ENCODE measurements at places on chromosomes 12 and 14.

- DNase-seq = no peak
These were observed 32.9 kb downstream of the LGR5 start for GRCh38 chr12:71472441-71472911.

- no peak for DNase-seq
These were observed 17.0 kb upstream of the BCL7A start for GRCh38 chr12:122004633-122005071.

GRCh38 chr12:107225635-107226034 lies 132.3 kb upstream of the CRY1 start:
- DNase-seq = no peak

GRCh38 chr12:125259178-125259867 lies 194.1 kb downstream of the AACS start:
- DNase-seq = no peak

DNA sequence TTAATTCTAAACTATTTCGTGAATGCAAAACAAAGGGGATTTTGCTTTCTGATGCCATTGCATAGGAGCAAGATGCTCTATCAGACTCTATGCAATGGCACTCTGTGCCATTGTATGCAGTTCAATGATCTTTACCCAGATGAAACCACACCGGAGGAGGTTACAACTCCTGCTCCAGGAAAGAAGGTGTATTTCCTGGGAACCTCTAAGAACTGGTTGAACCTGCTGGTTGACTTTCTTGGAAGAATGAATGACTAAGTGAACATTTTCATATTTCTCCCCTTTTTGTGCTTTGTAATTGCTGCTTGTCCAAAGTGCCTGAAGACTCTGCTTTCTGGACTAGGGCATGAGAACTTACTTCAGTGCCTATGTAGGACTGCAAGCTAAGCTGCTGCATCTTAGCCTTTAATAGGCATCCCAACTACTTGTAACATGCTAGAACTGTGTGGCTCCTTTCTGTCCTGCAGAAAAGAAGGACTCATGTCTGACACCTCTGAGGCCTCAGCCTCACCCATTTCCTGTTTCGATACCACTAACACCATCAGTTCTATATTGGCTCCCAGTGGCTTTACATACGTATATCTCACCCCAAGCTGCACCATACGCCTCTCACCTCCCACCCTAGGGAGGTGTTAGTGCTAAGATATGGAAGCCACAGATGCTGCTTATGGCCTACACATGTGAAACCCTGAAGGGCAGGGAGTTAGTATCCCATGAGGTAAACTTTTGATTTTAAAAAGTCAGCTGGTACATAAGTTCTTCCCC lies 193.5 kb upstream of the CNOT2 start:
- DNase-seq = no peak

DNA sequence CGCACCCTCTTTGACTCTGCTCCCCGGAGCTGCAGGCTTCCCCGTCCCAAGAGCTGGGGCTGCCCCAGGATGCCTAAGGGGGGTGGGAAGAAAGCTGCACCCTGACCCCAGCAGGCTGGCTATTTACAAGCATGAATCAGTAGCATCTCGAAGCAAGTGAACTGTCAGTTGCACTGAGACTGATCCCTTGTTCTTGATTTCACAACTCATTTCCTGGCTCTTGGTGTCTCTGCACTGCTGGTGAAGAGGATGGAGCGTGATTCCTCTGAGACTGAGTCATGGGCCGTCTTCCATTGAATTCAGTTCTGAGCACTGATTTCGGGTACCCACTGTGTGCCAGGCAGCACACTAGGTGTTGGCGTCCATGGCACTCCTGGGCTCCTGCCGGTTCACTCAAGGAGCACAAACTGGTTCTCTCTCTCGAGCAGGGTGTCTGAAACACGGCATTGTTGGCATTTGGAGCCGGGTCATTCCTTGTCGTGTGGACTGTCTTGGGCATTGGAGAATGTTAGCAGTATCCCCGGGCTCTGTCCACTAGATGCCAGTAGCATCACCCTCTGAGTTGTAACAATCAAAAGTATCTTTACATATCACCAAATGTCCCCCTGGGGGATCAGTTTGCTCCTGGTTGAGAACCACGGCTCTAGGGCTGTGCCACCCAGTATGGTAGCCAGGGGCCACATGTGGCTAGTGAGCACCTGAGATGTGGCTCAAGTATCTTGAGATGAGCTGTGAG lies 86.9 kb downstream of the RIN3 start:
- no peak for DNase-seq

GRCh38 chr12:124648710-124649384 lies 81.4 kb upstream of the NCOR2 start:
- DNase-seq = no peak

DNA sequence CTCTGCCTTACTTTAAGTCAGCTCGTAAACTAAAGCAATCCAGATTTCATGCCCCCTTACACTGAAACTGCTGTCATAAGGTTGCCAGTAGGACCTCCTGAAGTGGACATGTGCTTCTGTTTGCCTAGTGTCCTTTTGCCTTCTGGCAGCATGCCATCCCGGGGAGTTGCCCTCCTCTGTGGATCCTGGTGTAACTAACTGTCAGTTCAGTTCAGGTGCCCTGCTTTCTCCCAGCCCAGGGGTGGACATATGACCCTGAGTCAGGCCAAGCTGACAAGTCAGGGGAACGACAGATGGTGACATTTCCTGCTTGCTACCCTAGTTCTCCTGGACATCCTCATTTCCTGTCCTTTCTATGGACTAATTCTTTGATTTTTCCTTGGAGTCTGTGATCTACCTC lies 25.6 kb downstream of the AKAP6 start:
- no peak for DNase-seq

DNA sequence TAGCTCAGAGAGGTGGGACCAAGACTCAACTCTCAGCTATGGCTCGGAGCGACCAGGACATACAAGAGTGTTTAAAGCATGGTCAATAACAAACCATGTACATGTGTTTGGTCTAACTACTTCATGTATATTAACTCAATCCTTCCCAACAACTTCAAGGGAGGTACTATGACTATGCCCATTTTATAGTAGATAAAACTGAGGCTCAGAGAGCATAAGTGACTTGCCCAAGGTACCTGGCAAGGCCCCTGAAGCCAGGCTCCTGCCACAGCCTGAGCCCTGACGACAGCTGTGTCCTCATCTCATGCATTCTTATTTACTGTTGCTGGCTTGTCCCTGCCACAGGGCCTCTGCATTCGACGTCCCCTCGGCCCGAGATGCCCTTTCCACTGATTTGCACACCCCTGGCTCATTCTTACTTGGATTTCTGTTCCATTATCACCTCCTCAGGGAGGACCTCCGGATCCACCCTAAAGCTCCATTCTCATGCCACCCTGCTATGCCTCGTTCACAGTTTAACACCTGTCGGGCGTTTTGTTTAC lies 2.6 kb downstream of the TESC start:
- DNase-seq = no peak

DNA sequence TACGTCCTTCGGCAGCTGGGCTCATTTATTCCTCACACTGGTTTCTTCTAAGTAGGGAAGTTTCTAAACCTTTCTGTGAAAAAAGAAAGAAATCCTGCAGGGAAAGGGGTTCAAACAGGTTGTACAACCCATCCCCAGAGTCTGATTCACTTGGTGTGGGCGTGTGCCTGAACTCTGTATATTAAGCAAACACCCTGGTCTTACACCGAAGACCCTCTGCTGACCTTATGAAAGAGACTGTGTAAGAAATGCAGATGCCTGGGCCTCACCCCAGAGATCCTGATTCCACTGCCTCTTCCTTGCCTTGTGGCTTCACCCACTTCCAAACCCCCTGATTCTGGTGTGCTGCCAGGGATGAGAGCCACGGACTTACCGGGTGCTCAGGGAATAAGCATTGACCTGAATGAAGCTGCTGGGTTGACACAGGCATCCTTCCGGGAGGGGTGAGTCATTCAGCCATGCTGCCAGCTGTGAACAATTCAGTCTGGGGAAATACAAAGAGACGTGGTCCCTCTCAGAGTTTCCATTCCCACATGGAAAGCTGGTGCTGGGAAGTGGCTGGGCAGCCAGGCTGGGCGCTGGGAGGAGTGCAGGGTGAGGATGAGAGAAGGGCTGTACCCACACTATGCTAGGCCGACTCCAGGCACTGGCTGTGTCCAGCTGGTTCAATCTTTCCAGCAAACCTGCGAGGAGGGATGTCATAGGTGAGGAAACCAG lies 26.5 kb upstream of the ACTN1 start:
- no peak for DNase-seq

- DNase-seq = no peak
These were observed 185.2 kb downstream of the SLC2A13 start for GRCh38 chr12:39920647-39921046.

DNA sequence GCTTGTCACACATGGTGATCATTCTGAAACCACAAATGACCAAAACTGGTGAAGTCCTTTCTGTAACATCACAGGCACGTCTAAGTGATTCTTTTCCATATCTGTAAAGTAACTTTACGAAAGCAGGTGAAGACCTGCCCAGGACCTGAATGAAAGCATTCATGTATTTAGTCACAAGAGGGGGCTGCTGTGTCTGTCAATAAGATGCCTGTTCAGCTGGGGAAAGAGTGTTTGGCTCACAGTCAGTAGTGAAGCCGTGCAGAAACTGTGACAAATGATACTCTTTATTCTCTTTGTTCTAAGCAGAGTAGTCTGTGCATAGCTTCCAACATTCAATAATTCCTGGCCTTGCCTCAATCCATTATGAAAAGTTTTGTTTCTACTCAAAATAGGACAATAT lies 373.5 kb upstream of the OR4E1 start:
- no peak for DNase-seq

DNA sequence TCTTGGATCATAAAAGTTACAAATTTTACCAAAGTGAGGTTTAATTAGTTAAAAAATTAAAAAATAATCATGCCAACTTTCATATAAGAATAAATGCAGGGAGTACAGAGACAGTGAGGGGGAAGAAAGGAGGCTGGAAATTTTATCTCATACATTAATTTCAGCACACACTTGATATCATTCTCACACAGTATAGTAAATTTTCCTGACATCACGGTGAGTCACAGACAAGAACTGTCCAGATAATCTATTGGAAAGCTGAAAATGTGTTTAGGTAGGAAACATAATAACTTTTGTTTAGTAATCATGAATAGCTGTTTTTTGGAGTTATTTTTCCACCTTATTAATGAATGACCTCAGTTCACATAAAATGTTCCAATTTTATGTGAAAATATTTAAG lies 1204.8 kb downstream of the GALC start:
- DNase-seq = no peak

GRCh38 chr12:73612551-73612950 lies 925.1 kb upstream of the ATXN7L3B start:
- DNase-seq = no peak

- no peak for DNase-seq
These were observed 59.8 kb downstream of the CNTN1 start for GRCh38 chr12:40752011-40752410.

DNA sequence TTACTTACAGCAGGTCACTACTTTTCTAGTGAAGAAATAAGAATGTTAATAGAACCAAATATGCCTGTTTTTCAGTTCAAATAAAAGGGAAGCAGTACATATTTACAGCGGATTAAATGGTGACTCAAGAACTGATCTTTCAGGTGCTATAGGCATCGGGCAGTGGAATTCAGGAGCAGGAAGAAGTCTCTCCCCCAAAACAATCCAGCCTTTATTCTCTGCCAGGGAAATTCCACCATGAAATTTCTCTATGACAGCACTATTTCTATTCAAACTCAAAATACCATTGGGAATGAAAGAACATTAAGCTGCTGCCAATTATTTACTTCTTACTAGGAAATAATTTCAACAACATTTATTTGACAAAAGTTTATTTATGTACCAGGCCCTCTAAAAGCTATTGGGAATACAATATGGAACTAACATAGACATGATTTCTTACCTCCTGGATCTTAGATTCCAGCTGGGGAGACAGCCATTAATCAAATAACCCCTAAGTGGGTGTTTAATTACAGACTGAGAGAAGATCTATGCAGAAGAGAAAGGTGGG lies 60.3 kb upstream of the KRR1 start:
- DNase-seq = no peak

- no peak for DNase-seq
These were observed 80.4 kb downstream of the PITPNM2 start for GRCh38 chr12:123070267-123071081.

DNA sequence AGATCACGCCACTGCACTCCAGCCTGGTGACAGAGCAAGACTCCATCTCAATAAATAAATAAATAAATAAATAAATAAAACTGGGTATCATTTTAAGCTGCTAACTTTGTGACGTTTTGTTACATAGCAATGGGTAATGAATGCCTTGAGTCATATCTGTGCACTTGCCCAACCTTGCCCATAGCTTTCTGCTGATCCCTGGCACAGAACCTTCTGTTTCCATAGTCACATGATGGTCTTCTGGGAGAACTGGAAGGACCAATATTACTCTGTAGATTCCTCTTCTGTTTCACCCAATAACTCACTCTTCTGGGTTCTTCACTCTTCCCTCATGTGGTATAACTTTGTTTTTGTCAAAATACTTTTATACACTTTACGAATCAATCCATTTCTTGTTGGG lies 140.8 kb downstream of the SCARB1 start:
- DNase-seq = no peak

GRCh38 chr12:101889211-101889752 lies 11.9 kb downstream of the DRAM1 start:
- DNase-seq = no peak

DNA sequence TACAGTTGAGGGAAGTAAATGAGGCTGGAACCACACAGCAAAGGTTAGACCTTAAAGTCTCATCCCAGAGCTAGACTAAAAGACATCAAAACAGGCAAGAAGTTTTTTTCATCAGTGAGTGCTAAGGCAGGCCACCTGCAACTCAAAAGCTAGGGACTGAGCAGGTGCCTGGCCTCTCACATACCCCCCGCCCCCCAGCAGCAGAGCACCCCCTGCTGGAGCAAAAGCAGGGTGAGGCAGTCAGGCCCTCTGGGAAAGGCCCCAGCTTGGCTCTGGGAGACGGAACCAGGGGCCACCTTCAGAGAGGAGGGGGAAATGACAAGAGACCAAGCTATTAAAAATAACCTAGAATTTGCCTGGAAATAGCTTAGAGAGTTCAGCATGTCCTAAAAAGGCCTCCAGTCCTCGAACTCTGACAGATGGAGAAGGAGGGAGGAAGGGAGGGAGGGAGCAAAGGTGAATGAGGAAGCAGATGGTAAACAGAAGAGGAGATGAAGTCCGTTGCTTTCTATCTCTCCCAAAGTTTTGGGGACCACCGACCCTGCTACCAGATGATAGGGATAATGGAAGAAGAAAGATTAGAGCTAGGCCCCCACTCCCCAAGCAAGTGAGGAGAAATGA lies 1.8 kb downstream of the ITGA7 start:
- DNase-seq = no peak

GRCh38 chr12:103415681-103416080 lies 80.1 kb downstream of the C12orf42 start:
- DNase-seq = no peak

DNA sequence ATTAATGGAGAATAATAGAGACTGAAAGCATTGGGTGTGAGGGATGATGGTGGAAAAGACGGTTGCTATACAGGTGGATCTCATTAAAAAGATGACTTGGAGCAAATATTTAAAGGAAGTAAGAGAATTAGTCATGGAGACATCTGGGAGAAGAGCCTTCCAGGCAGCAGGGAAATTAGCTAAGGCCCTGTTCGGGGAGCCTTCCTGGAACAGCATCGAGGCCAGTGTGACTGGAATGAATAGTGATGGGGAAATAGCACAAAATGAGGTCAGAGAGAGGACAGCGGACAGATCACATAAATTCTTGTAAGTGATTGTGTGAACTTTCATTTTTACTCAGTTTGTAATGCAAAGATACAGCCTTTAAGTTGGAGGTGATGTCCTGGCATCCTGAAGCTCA lies 842.3 kb downstream of the SLC6A15 start:
- DNase-seq = no peak
